ENCODE measurements at places on chromosomes 11 and 22. TPM values are rescaled to one million over a fixed set of nuclear protein-coding genes. Genes with fewer than 3 reads are reported as not detected.

IGSF9B gene
- not detected for total RNA-seq

SLC5A4 gene
- total RNA-seq: not detected

PRR33 gene
- not detected for total RNA-seq

MOV10L1 gene
- 3.0 TPM for total RNA-seq

GRAMD1B gene
- total RNA-seq: 0.39 TPM

HPX gene
- not detected for total RNA-seq

ARFGAP2 gene
- 81.2 TPM for total RNA-seq

SMCO4 gene
- total RNA-seq: 5.3 TPM

PNPLA3 gene
- 2.1 TPM for total RNA-seq

DDIAS gene
- total RNA-seq: 5.2 TPM

CRYBA4 gene
- total RNA-seq: not detected

OR8D4 gene
- not detected for total RNA-seq

OPCML gene
- not detected for total RNA-seq

Measured in epithelial cell of alveolus of lung (primary cell).